Esophagus squamous epithelium (tissue), 5 donors: ENCODE measurements at places on chromosomes 16 and 17.

DNA sequence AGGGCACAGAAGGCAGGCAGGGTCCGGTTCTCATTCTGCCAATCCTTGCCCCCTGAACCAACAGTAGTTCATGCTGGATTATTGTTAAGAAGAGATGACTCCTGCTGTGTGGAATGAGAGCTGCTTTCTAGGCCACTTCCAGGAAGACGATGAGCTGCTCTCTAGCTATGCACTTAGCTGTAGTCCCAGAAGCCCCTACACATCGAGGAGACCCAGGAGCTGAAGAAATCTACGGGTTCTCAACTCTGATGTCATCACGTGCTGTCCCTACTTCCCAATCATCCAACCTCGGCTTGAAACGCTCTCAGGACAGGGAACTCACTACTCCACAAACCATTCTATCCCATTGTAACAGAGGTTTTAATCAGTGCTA lies 29.0 kb upstream of the EMP2 start:
- no peak for DNase-seq

GRCh38 chr16:75002474-75002873 lies 3.6 kb downstream of the ZNRF1 start:
- no peak for DNase-seq

DNA sequence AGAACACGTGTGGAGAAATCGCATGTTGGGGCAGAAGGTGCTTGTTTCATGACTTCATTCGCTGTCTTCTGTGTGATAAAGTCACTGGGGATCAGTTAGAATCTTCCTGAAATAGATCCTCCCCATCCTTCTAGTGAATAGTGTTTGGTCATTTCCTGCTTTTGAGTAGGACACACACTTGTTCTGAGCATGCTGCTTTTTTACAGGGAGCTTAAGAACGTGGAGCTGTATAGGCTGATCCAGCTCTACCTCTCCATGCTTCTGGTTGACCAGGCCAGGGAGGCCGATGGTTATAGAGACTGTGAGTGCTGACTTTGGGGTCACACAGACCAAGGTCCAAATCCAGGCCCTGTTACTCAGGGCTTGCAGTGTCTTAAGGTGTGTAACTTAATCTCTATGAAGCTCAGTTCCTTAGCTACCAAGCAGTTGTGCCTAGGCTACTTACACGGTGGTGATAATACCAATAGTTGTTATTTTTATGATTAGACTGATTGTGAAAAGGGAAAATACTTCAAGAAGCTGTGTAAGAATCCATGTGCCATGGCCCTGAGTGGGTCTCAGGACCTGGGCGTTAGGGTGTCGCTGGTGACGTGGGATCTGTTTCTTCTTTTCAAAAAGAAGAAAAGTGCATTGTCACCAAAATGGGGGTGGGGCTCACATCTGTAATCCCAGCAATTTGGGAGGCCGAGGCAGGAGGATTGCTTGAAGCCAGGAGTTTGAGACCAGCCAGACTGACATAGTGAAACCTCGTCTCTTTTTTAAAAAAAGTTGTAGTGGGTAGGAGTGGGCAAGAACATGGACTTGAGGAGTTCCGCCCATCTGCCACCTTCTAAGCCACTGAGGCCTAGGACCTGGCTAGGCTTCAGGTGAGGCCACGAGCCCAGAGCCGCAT lies 64.1 kb upstream of the LGALS9 start:
- DNase-seq, result no peak

- no peak for DNase-seq
Measured at GRCh38 chr17:10120749-10121148, 77.7 kb downstream of the GAS7 start.

GRCh38 chr16:81997738-81998137 lies 13.5 kb downstream of the SDR42E1 start:
- DNase-seq, result no peak

- no peak for DNase-seq
Measured at GRCh38 chr16:55263271-55264250, 60.4 kb upstream of the IRX6 start.

- DNase-seq, result no peak
Measured at GRCh38 chr17:49952209-49952911, 16.6 kb upstream of the DLX4 start.

- no peak for DNase-seq
Measured at GRCh38 chr16:27189335-27189972, 13.9 kb upstream of the KDM8 start.
